ENCODE measurements at places on chromosomes 6 and 20.

DNA sequence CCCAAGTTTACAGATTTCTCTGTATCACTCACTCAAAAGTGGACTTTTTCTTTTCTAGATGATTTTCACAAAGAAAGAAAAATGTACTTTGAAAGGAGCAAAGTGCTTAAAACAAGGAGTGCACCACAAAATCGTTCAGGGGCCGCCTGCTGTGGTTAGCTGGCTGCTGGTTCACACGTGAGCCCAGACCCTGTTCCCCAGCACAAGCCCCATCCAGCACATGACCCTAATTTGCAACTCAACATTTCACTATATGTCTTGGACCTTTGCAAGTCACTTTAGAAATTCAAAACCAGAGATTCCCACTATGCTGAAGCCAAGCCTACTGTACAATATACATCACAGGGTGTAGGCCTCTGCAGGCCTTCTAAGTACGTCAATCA is 95.5 kb upstream of the NHSL1 start:
- DNase-seq, result no peak

GRCh38 chr6:141501616-141502015 is 631.1 kb upstream of the GJE1 start:
- no peak for DNase-seq

DNA sequence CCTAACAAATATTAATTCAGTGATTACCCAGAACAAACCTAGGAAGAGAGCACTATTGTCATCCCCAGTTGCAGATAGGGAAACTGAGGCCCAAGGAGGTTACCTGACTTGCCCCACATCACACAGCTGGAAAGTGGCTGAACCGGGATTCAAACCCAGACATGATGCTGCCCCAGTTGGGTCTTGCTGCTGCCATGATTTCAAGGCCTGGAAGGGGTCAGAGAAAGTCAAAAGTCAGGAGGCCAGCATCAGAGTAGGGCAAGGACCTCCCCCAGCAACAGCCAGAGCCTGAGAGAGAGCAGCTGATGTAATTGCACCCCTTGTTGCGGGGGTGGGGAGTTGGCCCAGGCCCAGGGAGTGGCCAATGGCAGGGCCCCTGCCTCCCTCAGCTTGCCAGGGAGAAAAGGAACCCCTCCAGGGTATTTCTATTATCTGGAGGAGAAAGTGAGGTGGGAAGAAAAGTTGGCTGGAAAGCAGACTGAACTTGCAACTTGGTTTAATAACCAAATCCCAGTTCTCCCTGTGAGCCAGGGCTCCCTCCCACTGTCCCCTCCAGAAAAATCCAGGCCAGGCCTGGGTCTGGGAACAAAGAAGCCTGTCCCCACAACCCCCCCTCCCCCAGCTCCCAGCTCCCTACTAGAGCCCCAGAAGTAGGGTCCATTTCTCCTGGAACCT is 83.6 kb downstream of the MRPL14 start:
- DNase-seq, result no peak

GRCh38 chr20:53330601-53331140 is 263.0 kb downstream of the ZNF217 start:
- DNase-seq, result no peak

GRCh38 chr6:55176958-55177357 is 2.6 kb downstream of the HCRTR2 start:
- DNase-seq, result no peak

GRCh38 chr20:23082846-23083552 is 3.1 kb downstream of the CD93 start:
- DNase-seq, result no peak

DNA sequence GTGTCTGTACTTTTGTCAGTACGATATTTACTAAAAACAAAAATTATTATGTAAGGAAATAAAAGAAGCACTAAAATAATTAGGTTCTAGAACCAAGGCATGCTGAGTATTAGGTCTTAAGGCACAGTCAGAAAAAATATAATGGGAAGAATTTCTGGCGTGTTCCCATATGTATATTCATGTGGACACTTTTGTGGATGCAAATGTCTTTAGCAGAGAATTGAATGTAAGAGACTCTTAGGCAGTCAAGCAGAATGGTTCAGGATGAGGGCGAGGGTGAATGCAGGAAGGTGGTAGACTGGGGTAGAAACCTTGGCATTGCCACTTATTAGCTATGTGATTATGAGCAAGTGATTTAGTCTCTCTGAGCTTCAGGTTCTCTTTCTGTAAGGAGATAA is 71.5 kb downstream of the SASH1 start:
- DNase-seq, result no peak

DNA sequence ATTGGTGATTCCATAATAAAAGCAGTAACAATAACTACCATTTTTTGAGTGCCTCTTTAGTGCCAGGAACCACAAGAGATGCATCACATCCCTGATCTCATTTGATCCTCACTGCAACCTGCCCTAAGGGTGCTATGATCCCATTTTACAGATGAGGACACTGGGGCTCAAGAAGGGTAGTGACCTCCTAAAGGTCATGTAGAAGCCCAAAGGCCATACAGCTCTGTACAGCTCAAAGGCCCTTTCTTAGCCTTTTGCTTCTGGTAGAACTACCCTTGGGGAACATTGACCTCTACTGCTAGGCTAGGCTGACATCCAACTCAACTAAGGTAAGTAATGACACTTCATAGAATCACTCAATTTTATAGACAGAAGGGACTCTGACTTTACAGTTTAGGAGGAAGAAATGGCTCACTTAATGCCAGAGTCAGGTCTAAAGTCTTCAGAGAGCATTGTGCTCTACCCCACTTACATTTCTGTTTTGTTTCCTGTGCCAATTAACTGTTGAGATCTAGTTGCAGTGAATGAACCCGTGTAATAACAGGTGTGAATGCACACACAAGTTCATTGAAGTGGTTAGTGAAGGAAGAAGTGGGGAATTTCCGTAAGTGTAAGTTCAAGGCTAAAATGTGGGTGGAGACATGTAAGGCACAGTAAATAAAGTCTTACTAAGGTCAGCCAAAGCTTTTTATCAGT is 10.7 kb downstream of the SLC9A8 start:
- no peak for DNase-seq

DNA sequence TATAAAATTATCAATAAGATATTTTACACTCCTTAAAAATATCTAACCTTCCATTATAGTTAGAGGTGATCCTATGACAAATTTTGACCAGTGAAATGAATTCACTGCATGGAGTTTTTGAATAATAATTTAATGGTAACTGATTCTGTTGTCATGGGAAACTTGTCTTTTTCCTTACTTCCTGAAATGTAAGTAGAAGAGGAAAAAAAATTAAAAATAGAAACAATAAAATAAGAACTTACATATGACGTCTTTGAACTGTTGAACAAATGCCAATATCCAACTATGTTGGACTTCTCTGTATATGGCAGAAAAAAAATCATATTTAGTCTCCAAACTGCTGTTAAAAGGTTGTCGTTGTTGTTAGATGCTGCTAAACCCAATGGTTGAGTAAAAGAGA is 26.3 kb downstream of the PPP1R14C start:
- DNase-seq, result no peak

DNA sequence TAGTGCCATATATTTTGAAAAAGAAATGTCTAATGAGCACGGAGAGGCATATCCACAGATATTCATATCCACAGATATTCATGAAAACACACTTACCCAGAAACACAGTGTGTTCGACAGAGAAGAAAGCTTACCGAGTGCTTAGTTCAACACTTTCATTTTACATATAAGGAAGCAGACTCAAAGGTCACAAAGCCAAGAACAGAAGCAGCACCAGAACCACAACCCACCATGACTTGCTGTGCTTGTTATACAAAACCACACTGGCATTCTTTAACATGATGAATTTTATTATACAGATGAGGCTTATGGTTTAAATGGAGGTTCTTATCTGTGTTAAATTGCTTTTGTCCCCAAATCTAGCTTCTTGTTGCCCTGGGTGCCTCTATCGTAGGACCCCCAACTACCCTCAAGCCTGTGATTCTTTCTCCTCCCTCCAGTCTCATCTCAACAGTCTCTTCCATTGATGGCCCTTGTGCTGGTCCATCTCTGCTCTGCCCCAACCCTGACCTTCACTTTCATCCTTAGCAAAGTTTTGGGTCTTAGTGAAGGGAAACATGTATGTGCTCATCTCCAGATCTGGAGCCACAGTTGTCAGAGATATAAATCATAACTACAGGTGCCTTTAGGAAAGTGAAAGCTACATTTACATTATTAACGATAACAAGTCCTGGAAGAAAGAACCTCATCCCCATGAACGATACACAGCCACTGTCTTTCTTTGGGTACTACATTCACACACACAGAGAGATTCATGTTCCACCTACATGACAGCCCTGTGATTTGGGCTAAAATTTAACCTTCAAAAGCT is 40.0 kb downstream of the SF3B5 start:
- DNase-seq, result no peak

DNA sequence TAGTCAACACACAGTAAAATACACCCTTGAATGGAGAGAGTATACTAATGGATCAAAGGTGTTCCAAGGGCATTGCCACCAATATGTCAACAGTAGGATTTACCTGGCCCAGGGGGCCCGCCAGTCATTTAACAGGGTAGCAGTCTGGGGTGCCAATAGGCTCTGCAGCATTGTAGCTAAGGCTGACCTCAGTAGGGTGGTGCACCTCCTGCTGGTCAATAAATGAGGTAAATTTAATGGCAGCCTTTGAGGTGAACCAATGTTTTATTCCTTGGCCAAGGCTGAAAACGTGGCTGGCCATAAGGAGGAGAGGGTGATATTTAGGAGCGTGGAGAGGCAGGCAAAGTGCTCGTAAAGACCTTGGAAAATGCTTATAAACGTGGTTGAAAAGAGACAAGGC is 147.2 kb downstream of the RPS12 start:
- DNase-seq, result no peak

- no peak for DNase-seq
Measured at GRCh38 chr6:126341126-126341525, 1.2 kb downstream of the CENPW start.

GRCh38 chr6:122869437-122870024 is 80.5 kb downstream of the SMPDL3A start:
- DNase-seq, result peak; percentile 55

DNA sequence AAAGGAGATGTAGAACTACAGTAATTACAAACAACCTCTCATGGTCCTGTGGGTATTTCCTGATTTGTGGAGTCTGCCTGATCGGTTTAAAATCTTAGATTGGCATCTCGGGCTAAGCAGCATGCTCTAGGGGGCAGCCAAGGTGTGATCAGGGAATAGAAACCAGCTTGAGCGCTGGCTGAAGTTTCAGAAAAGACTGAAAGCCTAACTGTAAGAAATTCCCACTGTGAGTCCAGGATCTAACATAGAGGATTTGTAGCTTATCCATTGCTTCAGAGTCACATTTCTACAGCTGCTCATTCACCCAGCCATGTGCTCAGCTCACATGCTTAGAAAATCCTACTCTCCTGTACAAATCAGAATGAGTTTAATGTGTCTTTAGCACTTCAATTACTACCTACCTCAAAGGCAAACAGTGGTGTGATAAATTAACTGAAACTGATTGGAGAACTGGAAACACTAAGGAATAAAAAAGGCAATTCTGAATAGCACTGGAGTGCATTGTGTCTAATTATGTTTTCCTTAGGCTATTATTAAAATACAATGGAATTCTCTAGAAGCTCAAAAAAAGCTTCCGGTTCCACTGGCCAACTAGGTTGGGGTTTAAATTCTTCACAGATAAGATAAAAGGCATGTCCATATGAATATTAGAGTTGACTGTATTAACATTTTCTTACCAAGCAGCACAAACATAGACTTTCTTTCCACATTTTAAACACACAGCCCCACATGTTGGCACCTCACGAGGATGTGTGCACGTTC is 73.8 kb upstream of the MPC1 start:
- DNase-seq, result no peak

DNA sequence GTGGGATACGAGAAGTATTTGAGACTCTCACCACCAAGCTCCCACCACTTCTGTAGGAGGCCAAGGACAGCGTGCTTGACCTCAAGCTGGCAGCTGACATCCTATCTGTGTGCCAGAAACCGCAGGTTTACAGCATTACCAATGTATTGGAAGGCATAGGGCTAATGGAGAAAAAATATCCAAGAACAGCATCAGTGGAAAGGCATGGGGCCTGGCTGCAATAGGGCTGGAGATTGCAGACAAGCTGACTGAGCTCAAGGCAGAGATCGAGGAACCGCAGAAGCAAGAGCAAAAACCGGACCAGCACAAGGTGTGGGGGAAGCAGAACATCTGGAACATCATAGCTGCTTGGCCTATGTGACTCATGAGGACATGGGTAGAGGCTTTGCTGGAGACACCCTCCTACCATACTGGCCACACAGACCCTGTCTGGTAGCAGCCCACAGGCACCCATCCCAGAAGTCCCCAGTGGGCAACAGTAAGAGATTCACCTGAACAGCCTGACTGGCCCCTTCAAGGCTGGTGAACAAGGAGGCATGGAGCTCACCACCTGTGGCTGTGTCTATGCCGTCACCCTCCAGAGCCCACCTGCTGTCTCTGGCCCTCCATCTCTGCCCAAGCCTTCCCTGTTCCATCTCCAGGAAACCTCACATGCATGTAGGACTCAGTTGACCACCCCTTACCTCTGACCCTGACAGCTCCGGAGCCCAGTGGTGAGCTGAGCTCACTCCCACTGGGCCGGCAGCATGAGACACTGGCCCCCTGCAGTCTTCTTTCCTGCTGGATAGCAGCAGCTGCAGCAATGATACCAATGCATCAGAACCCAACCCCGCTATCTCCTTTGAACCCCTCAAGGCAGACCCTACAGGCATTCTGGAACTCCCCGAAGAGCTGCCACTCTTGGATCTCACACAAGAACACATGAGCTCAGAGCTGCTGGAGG is 171.1 kb downstream of the KIF6 start:
- DNase-seq, result no peak

DNA sequence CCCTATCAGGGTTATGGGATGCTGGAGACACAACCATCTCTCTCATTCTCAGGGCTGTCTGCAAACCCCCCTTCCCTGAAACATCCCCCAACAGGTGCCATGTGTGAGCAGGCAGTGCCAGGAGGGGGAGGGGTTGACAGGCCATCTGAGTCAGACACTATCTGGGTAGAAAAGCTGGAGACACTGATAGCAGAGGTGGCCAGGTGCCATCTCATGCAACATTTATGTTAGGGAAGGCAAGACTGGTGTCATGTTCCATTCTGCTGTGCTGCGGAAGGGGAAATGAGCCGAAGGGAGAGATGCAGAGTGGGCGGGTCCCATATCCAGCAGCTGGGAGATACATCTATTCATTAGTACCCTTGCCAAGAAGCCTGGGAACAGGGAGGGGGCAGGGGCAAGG is 3.5 kb downstream of the LHFPL5 start:
- DNase-seq, result no peak

- no peak for DNase-seq
Measured at GRCh38 chr6:80276861-80277260, 170.4 kb downstream of the BCKDHB start.

- no peak for DNase-seq
Measured at GRCh38 chr20:33549229-33549999, 59.5 kb downstream of the CBFA2T2 start.

DNA sequence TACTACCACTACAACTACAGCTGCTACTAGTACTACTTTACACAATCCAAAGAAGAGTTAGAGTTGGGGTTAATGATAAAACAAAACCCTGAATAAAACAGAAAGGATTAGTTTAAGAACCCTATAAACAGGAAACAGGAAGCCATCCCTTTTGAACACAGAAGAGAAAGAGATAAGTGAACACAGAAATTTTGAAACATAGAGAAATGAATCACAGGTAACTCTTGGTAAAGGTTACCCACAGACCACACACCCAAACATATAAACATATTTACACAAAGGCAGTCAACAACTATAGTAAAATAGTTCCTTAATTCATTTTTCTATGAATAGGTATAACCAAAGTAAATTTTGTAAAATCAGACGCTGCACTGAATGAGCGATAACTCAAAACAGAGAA is 98.1 kb downstream of the RNGTT start:
- DNase-seq, result no peak

GRCh38 chr6:28725890-28726348 is 197.9 kb downstream of the TRIM27 start:
- DNase-seq, result no peak

- no peak for DNase-seq
Measured at GRCh38 chr20:1493536-1493935, 2.3 kb upstream of the SIRPB2 start.
